ENCODE measurements at places on chromosomes 6 and 20.

DNA sequence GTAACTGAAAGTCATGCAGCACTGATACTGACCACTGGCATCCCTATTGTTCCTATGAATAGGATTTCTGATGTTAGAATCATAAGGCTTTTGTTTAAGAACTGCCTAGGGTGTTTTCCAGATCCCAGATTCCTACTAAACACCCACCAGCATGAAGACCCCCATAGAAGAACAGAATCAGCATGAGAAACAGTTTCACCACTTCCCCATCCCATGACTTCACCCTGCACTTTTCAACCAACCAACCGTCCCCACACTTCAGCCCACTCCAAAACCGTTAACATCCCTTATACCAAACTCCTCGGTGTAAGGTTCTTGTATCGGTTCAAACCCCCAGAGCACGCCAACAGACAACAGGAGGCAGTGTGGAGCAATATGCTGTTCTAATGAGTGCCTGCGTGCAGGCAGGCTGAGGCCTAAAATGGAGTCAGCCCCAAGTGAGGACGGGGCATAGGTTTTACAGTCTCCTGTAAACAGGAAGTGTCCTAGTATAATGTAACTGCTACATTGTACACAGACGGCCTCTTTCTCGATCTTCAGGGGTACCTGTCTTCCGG is 11.4 kb upstream of the SSTR4 start:
- no peak for DNase-seq

DNA sequence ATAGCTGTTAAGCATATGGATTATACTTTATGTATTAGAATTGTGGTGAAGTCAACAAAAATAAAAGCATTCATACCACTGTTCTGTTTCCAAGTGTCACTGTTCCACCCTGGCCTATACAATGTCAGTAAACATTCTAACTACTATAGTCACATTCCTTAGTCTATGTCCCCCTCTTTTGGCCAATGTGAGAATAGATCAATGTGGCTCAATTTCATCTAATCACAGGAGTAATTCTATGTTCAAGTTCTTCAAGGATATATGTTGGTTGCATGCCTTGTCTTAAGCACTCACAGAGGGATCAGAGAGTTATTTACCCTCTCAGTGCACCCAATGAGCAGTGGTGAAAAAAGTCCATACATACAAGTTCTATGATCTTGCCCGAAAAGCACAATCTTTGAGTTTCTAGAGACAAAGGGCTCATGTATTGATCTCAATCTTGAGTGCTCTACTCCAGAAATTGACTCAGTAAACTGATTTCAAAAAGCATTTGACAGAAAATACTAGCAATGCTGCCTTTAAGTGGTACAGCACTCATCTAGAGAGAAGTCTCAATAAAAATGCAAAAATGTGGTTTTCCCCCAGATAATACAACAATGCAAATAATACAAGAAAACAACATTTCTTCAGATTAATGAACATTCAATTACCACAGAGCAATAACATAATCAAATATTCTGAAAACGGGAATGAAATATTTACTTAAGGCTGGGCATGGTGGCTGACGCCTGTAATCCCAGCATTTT is 16.5 kb downstream of the SMLR1 start:
- no peak for DNase-seq

GRCh38 chr6:122347280-122347679 is 52.2 kb upstream of the HSF2 start:
- DNase-seq = no peak

GRCh38 chr6:32484614-32484998 is 44.9 kb downstream of the HLA-DRA start:
- no peak for DNase-seq

GRCh38 chr6:76684875-76685274 is 612.4 kb upstream of the IMPG1 start:
- DNase-seq = no peak

GRCh38 chr6:20978151-20978614 is 443.9 kb downstream of the CDKAL1 start:
- DNase-seq = no peak

- no peak for DNase-seq
These were observed 29.9 kb downstream of the RAB44 start for GRCh38 chr6:36727505-36728021.

DNA sequence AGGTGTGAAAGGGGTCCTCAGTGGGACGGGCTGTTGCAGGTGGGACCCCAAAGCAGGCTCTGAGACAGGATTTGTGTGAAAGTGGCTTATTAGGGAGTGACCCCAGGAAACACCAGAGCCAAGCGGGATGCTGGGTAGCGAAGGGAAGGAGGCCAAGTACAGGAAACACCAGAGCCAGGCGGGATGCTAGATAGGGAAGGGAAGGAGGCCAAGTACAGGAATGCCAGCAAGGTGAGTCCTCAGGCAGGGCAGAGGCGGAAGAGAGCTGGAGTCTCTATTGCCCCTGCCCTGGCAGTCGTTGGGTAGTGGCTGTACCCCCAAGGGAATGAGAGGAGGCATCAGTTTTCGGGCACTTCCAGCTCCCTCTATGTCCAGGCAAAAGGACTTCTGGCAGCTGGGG is 30.5 kb upstream of the TGM2 start:
- DNase-seq = no peak

DNA sequence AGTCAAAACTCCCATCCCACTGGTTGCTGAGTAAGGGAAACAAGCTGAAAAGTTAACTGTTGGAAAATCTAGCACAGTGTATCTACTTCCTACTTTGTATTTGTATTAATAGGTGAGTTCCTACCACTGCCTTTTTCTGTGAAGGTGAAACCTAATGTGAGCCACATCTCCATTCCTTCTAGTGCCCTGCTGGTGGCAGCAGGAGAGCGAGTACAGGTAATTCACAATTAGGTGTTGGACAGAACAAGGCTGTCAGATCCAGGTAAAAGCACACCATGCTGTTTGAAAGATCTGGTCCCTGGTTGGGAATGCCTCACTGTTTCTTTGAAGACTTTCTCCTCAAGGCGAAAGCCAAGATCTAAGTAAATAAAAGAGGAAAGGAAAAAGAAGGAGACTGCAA is 528.4 kb downstream of the PKHD1 start:
- DNase-seq = no peak

DNA sequence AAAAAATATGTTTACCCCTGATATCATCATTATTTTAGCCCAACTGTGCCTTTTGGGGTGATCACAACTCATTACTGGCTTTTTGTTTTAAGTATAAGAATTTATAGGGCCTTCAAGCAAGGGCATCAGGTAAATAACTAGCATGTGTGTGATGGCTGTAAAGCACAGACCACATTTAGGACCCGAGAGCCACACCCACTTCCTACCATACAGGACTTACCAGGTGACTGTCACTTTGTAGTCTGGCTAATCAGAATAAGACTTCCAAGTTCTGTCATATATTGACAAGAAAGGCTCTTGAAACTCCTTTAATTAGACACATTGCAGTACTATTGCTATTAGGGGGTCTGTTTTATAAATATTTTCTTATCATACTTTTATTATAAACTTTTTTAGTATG is 31.1 kb downstream of the TMEM242 start:
- no peak for DNase-seq

GRCh38 chr6:144284783-144285547 is at the start of gene UTRN:
TSS of gene UTRN (plus strand) at chr6:144285335. CDS start at chr6:144291829, 6,494 bp downstream.
- peak; percentile 5 for DNase-seq

- DNase-seq = no peak
These were observed 215.5 kb downstream of the ANKRD60 start for GRCh38 chr20:58012731-58013510.

DNA sequence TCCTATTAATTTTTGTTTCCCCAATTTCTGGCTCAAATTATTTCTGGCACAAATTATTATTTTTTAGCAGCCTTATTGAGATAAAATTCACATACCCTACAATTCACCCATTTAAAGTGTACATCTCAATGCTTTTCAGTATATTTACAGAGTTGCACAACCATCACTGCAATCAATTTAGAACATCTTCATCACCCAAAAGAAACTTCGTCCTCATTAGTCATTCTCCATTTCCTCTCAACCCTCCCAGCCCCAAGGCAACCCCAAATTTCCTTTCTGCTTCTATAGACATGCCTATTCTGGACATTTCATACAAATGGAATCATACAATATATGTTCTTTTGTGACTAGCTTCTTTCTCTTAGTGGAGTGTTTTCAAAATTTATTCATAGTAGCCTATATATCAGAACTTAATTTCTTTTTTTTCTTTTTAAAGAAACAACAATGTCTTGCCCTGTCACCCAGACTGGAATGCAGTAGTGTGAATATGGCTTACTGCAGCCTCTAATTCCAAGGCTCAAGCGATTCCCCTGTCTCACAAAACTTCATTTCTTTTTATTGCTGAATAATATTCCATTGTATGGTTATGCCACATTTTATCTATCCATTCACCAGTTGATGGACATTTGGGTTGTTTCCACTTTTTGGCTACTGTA is 84.5 kb downstream of the DNAH8 start:
- no peak for DNase-seq

DNA sequence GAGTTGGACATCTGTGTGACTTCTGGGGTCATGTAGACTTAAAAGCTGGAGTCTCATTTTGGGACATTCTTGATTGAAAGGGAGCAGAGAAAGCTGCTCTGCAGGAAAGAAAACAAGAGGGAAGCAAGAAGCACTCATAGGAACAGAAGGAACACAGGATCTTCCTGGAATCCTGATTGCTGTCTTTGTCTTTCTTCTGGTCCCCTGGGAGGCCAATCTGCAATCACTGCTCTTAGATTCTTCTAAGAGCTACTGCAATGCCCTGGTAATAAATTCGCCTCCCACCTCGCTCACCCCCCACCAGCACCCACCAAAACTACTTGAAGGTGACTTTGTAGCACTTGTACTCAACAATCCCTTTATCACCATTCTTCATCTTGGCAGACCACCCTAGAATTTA is 51.8 kb downstream of the SLC35B3 start:
- DNase-seq = no peak

GRCh38 chr6:41779788-41780550 is at the start of gene FRS3:
TSS of gene FRS3 (minus strand) at chr6:41779900. CDS start at chr6:41776987, 2,913 bp downstream.
- peak; percentile 96 for DNase-seq

DNA sequence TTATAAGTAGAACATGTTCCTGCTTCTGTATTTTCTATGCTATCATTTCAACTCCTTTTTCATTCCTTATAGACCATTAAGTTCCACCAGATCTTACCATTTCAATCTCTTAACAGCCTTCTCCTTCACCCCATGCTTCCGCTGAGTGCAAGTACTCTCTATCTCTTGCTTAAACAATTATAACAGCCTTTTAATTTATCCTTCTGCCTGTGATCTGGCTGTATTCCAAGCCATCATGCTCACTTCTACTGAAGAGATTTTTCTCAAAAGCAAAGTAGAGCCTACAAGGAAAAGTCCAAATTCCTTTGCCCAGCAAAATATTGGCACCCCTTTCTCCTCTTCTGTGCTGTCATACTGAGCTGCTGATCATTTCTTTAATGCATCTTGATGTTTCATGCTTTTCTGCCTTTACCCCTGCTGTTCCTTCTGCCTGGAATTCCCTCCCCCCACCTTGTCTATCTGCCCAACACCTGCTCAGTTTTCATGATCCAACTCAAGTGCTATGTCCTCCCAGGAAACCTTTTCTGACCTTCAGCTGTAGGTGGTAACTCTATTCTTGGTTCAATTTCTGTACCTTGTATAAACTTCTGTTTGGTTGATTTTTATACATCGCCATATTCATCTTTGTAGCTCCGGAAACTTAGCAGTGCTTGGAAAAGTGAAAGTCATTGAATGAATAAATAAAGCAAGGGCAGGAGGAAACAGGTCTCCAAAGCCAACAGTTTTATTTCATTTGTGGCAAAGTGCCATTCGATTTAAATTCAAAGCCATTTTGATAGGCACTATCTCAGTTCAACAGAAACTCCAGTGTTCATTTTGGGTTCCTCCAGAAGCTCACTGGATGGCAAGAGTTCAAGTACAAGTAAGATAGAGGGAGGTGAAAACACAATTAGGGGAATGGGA is 10.5 kb upstream of the BMP2 start:
- no peak for DNase-seq

- DNase-seq = no peak
These were observed 5.9 kb downstream of the TP53INP2 start for GRCh38 chr20:34709831-34710567.

DNA sequence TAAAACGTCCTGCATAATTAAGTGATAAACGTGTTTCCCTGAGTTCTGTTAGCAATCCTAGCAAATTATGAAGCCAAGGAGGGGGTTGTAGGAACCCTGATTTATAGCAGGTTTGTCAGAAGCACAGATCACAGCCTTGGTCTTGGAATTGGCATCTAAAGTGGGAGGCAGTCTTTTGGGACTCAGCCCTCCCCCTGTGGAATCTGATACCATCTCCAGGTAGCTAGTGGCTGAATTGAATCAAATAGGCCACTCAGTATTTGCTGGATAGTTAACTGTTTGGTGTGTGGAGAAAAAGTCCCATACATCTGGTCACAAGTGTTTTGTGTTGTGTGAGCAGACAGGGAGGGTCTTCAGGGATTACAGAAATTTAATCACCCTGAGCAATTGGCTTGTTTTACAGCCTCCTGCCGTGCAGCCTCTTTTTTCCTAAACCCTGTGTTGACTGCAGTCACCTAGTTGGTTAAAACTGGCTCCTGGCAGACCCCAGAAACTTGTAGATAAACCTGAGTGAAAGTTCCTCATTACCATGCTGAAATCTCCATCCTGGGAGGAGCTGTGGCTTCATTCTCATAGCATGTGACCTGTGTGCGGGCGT is 19.0 kb upstream of the KIFC1 start:
- no peak for DNase-seq

- no peak for DNase-seq
These were observed 1374.4 kb upstream of the GJE1 start for GRCh38 chr6:140758169-140758877.

DNA sequence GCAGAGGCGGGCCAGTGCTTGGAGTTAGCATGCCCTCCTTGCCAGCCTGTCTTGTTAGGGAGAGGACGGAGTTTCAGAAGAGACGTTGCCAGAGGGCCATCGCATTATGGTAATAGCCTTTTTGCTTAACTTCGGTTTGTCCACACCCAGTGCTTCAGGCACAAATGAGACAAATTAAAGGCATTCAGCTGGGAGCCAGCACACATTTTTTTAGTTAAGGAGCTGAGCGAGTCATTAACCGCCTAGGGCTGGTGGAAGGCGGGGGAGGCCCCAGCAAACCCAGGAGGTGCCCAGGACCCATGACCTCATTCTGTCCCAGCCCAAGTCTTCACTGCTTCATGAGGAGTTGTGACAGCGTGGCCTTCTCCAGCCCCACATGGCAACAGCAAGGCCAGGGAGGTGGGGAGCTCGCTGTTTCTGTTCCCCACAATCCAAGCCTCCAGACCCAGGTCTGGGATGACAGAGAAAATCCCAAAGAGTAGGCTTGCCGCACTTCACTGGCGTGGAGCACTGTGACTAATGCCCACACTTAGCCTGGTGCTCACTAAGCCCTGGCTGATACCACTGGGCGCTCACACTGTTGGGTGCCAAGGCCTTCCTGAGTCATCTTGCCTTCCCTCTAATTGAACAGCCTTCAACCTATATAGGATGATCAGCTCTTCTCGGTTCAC is 237.1 kb downstream of the ANKRD60 start:
- no peak for DNase-seq

DNA sequence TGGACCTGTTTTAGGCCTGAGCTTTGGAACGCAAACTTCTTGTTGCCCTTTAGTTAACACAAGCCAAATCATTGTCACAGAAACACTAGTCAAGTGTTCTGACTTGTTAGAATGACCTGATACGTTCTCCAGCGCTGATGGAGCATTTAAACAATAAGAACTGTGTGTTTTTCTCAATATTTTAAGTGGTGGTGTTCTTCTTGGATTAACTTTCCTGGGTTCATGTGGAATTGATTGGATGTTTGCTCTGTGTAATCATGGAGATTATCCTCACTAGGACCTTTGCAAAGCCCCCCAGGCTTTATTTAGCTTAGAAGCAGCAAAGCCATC is 1.6 kb downstream of the LRRC1 start:
- DNase-seq = no peak

- DNase-seq = no peak
These were observed 3.3 kb upstream of the BIRC7 start for GRCh38 chr20:63232235-63233060.

- no peak for DNase-seq
These were observed 114.5 kb downstream of the TCP11 start for GRCh38 chr6:35026434-35027222.

Data from T-helper 22 cell (primary cell).